CD4-positive, alpha-beta T cell (primary cell): ENCODE measurements at places on chromosomes 5 and 9.

- DNase-seq, result no peak
Measured at GRCh38 chr9:98603821-98604383, 104.8 kb downstream of the GABBR2 start.

GRCh38 chr5:113343343-113343742 is 91.4 kb downstream of the TSSK1B start:
- no peak for DNase-seq

DNA sequence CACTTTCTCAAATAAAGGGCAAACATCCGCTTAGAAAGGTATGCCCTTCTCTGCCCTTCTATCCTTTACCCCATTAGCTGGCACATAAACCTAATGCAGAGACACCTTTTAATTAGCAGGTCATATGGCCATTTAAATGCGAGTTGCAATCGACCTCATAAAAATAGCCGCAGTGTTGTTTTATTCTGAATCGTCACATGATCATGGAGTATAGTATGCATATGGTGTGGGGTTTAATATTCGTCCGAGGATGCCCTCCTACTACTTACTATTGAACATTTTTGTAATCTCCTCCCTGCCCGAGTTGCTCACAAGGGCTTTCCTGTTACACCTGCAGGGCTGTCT is 72.0 kb downstream of the PIK3R1 start:
- DNase-seq, result no peak

- no peak for DNase-seq
Measured at GRCh38 chr5:170782438-170782837, 1.1 kb upstream of the GABRP start.

DNA sequence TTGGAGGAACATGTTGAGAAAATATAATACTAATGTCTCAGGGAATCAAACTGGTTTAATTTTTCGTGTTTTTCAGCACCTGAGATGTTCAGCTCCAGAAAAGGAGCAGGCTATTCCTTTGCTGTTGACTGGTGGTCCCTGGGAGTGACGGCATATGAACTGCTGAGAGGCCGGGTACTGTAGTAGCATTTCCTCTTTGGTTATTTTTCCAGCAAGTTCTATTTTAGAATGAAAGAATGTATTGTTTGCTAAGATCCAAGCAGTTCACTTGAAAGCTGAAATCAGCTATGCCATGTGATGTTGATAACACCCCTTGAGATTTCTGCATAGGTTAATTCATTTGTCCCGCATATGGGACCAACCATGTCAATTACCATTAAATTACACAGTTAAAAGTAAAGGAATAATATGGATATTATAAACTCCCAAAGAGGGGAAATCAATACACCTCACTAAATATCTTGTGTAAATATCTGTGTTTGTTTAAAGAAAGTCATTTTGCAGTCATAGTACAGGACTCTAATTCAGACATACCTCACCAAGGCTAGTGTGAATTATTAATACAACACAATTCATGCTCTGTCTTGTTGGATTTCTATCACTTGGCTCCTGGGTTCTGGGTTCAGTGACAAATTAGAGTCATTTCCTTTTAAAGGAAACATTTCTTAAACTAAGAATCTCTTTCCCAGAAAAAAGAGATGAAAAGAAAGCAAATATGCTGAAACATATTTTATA is 126.8 kb downstream of the STK32A start:
- DNase-seq, result no peak

- no peak for DNase-seq
Measured at GRCh38 chr5:66653325-66653724, 57.1 kb downstream of the MAST4 start.

- DNase-seq, result no peak
Measured at GRCh38 chr5:100863739-100864138, 39.3 kb downstream of the ST8SIA4 start.

DNA sequence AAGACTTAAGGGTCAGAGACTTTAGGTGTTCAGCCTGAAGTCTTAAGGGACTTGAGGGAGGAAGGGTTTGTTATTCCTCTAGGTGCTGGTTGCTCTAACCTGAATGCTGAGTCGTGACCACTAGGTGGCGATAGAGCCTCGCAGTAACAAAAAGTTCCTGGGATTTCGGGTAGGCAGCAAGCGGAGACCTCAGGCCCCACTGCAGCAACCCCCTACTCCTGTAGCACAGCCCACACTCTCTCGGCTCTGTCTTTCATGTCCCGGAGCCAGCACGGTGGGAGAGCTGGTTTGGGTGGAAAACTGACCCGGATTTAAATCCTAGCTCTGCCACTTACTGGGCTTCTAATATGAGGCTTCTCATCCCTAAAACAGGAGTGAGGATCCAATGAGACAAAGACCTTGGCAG is 100.3 kb upstream of the PANK3 start:
- DNase-seq, result peak; percentile 73

- no peak for DNase-seq
Measured at GRCh38 chr5:123204251-123204650, 115.2 kb downstream of the PRDM6 start.

GRCh38 chr5:150302301-150303069 is at the start of gene ARSI:
ARSI (minus strand) TSS chr5:150302905; CDS start chr5:150302373, 532 bp downstream.
- DNase-seq, result no peak
